Suppressor macrophage treated with lipopolysaccharide for 4 hours (primary cell): ENCODE measurements at places on chromosomes 1 and 21.

DNA sequence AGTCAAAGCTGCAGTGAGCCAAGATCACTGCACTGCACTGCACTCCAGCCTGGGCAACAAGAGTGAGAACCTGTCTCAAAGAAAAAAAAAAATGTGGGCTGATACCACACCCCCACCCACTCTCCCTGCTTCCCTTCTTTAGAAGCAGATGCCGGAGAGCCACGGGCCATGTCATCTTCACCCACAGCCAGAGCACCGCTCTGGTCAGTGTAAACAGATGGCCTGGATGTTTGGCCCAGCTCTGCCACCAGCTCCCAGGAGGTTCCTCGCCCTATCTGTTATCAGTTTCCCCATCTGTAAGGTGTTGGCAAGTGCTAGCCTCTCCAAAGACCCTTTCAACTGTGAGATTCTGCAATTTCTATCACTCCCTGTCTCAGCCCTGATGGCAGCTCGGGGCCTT is 11.9 kb upstream of the ADGRB2 start:
- DNase-seq: no peak

- DNase-seq: peak; percentile 16
Measured at GRCh38 chr1:16352842-16353535, 709 bp upstream of the FBXO42 start.

DNA sequence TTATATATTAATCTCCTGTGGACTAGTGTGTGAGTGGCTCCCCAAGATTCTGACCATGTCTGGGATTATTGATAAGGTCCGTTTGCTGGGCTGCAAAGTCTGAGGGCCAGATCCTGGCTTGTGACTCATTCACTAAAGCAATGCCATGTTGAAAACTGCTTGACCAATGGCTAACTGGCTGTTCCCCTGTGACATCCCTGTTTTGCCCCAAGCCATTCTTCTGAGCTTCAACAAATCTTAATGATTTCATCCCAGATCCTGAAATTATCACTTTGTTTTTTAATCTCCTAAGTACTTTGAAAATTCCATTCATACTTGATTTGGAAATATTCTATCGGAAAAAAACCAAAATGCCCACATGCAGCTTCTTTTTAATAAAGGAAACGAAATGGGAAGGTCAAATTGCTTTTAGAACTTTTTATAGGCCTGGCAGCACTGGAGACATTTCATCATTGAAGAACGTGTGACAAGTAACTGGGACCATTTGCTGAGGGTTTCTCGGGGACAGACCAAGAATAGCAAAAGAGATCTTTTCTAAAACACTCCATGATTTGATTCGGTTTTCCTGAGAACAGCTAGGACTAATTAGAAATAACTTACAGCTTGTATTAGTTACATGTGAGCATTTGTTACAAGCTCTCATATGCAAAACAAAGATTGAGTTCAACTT is 121.3 kb downstream of the TGFB2 start:
- DNase-seq: no peak

DNA sequence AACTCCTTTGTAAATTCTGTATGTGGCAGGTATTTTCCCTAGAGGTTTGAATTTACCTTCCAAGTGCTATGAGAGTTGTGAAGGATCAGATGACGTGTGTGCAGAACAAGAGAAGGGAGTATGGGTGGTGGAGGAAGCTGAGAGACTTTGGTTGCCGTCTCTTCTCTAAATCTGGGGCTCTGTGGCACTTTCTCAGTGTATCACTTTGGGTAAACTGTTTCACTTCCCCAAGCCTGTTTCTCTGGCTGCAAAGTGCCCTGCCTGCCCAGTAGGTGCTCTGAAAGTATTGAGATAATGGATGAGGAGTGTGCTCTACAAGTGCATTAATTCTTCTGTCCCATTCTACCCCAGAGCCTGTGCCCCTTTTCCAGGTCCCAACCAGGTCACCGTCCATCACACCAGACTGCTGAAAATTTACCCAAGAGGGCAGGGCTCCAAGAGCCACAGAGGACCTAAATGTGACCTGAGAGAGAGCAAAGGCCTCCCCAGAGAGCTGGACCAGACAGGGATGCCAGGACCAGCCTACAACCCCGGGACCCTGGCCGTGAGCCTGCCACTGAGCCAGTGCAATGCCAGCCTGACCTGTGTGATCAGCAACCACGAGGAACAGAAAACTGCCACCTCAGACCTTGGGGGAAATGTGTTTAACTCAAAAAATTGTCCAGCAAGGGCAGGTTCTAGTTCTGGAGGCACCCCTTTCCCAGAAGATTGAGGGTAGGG is 131.6 kb upstream of the ETV3 start:
- peak; percentile 43 for DNase-seq

- DNase-seq: no peak
Measured at GRCh38 chr1:71640116-71640515, 559.3 kb upstream of the ZRANB2 start.
